ENCODE measurements at places on chromosomes 4 and X.

DNA sequence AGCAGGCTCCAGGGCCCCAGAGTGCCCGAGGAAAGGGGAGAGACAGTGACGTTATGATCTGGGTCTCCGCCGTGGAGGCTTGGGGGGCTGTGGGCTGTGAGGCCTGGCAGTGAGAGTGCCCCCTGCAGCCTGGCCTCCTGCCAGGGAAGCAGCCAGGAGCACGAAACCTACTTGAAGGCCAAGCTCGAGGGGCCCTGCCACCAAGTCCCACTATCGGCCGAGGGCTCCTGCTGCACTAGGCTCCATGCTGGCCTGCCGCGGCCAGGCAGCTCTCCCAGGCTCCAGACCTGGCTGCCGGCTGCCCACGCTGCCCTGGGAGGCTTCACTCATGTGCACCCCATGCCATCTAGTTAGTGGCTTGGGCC lies 18.7 kb downstream of the FLNA start:
- no peak for DNase-seq

DNA sequence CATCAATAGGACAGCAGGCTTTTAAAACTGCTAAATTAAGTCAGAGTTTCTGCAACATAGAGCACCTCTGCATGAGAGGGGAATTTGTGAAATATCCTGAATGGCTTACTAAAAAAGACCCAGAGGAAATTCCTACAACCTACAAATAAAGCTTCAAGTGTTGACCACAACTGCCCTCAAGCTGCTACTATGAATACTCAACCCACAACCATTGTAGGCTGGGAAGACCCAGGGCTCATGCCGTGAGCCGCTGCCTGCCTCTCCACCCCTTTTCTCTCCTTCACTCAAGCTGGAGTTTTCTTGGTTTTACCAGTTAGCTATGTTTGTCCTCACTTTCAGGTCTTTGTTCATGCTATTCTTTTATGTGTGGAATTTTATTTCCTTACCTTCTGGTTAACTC lies 151.6 kb downstream of the EMCN start:
- DNase-seq, result no peak

GRCh38 chrX:136176399-136176825 lies 29.1 kb downstream of the FHL1 start:
- no peak for DNase-seq

- no peak for DNase-seq
Observed at GRCh38 chr4:111838406-111838930, 306.8 kb upstream of the FAM241A start.

- no peak for DNase-seq
Observed at GRCh38 chr4:156169011-156169410, 215.3 kb upstream of the CTSO start.

DNA sequence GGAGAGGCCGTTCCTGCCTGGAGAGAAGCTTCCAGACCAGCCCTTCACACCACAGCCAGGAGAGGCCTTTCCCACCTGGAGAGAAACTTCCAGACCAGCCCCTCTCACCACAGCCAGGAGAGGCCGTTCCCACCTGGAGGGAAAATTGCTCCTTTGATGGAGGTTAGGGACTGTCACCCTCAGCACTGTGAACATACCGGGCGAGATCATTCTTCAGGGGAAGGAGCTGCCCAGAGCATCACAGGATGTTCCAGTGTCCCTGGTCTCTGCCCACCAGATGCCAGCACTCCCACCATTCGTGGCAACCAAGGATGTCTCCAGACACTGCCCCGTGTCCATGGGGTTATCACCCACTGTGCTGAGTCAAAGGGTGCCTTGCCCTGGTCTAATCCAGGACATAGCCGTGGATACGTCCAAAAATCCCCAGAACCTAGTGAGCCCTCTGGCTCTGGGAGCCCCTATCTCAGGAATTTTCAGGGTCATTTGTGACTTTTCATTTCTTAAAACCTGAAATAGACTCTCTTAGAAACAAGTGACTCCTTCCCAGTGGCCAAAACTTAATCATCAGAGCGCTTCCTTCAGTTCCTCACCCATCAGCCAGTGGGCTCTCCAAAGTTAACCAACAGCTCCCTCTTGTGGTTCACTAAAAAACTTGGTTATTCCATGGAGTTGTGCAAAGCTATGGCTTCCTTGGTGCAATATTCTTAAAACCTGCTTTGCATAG lies 80.2 kb downstream of the CRMP1 start:
- no peak for DNase-seq

DNA sequence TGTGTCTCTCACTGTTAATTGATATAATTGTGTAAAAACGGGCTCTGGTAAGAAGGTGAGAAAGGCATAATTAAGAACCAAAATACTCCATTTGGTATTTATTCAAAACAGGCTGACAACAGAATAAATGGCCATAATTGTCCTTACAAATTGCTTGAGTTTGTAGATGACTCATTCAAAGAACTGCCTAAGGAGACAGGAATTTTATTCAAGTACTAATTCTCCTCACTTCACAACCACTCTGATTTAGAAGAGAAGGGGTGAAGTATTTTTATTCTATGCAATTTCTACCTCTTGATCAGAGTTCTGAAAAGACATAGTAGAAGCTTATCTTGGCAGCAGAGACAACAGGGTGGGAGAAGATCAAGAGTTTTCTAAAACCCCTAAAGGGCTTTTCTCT lies 43.1 kb downstream of the ATP11C start:
- DNase-seq, result no peak

DNA sequence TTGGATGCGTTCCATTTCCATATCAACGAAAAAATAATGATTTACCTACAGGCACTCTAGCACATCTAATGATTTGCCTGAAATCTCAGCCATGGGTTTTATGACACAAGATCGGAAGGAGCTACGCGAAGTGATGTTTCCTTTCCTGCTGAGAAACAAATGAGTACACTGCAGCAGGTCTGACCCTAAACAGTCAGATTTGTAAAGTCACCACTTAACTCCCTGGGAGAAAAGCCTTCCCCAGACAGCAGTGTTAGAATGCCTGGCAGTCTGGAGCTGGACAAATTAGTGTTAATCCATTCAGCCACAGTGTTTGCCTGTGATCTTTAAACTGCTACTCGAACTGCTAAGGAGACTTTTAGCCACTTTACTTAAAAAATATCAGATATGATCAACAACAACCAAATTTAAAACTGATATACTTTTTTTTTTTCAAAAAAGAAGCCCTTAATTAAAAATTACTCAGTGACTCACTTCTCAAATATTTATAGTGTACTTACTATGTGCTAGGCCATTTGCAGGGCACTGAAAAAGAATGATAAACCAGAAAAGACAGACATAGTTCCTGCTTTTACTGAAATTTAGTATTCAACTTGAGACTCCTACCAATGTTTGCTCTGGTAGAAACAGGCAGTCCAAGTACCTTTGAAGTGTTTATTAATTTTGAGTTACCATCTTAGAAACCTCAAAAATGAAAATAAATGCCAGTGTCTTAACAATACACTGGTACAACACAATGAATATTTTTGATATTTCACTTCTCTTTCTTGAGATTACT lies 104.5 kb downstream of the SHISA3 start:
- no peak for DNase-seq

DNA sequence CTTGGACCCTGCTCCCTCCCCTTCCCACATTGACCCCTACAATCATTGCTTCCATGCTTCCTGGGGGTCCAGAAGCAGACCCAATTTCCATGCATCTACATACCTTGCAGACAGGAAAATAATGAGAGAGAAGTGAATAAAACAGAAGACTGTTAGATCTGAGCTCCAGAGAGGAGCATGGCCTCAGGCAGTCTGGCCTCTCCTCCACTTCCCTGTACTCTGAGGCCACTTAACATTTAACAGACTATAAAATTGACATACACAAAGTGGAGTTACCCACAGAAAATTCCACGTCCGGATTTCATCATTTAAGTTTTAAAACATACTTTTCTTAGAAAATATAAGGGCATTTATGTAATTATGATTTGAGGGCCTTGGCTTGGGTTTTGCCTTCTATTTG lies 2.1 kb upstream of the PRSS12 start:
- no peak for DNase-seq

GRCh38 chrX:150155436-150156035 lies 207.6 kb upstream of the MAMLD1 start:
- DNase-seq, result no peak

GRCh38 chr4:56505269-56506130 lies at the start of gene ARL9:
TSS of gene ARL9 (plus strand) at chr4:56505791. CDS start at chr4:56505863, 72 bp downstream.
- peak; percentile 59 for DNase-seq

DNA sequence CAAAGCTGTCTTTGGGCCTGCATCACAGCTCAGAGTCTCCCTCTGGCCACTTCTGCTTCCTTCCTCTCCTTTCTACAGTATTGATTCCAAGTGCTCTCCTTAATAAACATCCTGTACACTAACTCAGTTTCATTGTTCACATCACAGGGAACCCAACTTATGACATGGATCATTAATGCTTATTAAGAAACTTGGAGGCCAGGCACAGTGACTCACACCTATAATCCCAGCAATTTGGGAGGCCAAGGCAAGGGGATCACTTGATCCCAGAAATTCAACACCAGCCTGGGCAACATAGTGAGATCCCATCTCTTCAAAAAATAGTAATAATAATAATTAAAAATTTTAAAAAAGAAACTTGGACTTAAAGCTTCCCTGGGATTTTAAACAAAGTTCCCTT lies 89.2 kb upstream of the EFHC2 start:
- no peak for DNase-seq

GRCh38 chr4:121738780-121739535 lies 26.0 kb downstream of the SMIM43 start:
- no peak for DNase-seq

- DNase-seq, result no peak
Observed at GRCh38 chrX:41781500-41781899, 57.5 kb downstream of the GPR82 start.

DNA sequence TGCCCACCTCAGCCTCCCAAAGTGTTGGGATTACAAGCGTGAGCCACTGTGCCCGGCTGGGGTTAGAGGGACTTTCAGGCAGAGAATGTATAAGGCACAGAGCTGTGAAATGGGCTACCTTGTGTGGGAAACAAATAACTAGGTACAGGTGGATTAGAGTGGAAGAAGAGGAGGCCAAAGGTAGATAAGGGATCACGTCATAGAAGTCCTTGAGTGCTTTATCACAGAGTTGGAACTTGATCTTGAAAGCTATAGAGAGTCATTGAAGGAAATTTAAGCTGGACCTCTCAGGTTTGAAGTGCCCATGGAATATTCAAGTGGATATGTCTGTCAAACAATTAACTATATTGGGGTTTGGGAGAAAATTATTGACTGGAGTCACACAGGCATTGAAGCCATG lies 8.4 kb downstream of the N4BP2 start:
- DNase-seq, result no peak

DNA sequence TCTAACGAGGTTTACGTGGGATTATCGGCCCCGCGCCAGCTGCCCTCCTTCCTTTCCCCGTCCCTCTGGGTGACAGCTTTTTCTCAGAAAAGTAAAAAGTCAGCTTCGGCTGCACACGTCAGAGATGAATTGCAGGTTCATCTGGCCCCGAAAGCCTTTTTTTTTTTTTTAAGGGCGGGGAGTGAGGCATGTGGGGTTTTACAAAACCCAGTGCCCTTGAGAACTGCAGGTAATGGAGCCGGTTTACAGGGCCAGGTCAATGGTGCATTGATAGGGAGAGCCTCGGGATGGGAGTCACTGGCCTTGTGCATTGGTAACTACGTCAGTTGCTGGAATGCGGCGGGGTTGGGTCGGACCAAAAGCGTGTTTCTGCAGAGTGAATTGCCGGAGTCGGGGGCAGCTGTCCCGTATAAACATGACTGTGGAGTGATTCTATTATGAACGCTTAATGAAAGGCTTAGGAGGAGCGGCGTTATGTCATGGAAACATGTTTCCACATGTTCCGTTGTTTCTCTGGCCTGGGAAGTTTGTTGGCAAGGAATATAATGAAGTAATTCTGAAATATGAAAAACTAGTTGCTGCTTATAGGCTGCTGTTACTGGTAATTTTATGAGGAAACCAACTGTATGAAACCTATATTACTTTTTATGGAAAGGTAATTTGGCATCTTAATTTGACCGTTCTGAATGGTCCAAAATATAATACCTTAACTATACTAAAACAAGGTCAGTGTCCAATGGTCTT lies 1.1 kb downstream of the HSPA4L start:
- DNase-seq, result no peak
